ENCODE measurements at places on chromosomes 7 and 10.

DNA sequence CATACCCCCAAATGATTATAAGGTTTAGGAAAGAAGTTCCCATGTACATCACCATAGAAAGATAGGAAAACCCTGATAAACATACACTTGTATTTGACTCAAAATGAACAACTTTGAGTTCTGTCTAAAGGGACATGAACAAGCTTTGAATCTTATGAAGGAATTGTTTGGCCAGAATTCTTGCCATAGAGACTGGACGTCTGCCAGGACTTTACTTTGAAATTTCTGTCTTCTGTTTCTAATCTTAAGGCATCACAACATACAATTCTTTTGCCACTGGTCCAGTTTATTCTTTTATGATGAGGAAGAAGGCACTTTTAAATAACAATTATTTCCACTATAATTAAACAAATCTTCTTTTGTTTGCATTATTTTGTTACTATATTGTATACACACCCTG is 26.2 kb upstream of the CYP26C1 start:
- DNase-seq, result no peak

- DNase-seq, result no peak
These were observed 64.4 kb downstream of the KLHDC10 start for GRCh38 chr7:130134726-130135125.

DNA sequence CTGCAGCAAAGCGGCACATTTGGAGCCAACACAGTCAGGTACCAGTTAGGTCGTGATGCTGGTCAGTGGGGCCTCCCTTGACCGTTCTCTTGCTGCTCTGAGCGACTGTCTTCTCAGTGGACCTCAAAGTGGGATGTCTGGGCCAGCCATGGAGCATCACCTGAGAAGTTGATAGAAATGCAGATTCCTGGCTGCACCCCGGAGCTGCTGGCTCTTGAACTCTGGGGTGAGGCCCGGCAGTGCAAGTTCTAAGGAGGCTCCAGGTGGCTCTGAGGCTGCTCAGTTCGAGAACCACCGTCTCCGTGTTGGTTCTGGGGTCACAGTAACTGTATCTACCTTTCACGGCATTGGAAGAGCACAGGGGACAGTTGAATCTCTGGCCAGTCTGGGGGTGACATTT is 147.5 kb downstream of the WDR37 start:
- DNase-seq, result no peak

GRCh38 chr7:101066141-101066832 is 19.0 kb upstream of the TRIM56 start:
- no peak for DNase-seq

- no peak for DNase-seq
These were observed 63.2 kb upstream of the KLF6 start for GRCh38 chr10:3848005-3848774.

GRCh38 chr10:128505346-128505745 is 379.1 kb upstream of the MKI67 start:
- DNase-seq, result no peak
